ENCODE measurements at places on chromosomes 13 and 19. TPM values are rescaled to one million over a fixed set of nuclear protein-coding genes. Genes with fewer than 3 reads are reported as not detected.

ZNF728 gene
- not detected for total RNA-seq

DCT gene
- total RNA-seq = 0.74 TPM

KLHL1 gene
- total RNA-seq = not detected

GRCh38 chr13:19607523-19608078 is 25.9 kb upstream of the MPHOSPH8 start:
- DNase-seq = no peak

DNA sequence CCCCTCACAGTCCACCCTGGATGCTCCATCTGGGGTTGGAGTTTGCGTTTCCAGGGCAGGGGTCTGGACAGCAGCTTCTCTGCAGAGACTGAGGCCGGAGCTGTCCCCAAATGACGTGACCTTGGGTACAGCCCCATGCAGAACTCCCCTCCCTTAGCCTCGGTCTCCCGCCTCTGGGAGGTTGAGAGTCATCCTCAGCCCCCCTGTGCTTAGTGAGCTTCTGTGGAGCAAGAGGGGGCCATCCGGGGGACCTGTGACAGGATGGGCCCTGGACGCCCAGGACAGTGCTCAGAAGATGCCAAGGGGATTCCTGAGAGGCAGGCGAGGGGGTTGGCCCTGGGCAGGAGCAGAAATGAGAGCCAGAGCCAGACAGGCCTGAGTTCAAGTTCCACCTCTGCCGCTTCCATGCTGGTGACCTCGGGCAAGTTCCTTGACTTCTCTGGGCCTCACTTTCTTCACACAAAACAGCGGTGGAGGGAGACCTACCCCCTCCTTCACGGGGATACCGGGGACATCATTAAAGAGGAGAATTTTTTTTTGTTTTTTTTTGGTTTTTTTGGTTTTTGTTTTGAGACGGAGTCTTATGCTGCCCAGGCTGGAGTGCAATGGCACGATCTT is 20.3 kb downstream of the SMIM24 start:
- no peak for DNase-seq

DNA sequence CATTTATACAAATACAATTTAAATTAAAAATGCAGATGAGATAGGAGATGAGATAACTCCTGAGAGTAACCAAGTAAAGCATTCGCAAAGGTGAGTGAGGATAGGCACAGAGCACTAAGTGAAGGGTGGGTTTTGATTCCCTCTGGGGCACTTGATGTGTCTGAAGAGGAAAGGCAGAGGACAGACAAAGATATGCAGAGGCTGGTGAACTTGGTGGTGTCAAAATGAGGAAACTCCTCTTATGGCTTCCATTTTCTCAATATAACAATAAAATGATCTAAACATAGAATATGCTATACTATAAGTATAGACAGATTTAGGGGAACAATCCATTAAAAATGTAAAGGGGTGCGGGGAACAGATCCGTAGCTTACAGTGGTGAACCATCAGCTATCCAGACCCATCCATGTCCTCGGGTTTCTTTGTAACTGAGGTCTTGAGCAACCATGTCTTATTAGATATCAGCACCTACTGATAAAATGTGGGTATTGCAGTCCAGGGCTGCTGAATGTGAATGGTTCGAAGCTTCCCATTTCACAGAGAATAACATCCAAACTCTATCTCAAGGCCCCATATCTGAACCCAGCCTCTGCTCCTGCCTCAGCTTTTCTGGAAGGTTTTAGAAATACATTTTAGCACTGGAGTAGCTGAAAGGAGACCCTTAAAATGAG is 73.9 kb upstream of the SLC10A2 start:
- no peak for DNase-seq

DNA sequence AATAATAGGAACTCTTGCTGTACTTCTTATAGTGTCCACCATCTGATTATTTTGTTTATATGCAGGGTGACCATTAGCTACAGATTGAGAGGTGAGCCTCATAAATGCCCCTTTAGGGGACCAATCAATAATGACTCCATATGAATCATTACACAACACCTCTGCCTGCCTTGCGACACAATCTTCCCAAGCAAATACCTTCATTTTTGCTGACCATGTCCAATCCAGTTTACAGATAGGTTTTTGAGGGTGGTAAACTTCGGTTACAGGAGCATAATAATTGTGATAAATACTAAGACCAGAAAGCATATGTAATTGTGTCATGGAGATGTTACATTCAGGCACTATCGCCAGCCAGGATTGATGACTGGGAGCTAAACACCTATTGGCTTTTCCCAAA is 23.6 kb upstream of the IL17D start:
- no peak for DNase-seq

DNA sequence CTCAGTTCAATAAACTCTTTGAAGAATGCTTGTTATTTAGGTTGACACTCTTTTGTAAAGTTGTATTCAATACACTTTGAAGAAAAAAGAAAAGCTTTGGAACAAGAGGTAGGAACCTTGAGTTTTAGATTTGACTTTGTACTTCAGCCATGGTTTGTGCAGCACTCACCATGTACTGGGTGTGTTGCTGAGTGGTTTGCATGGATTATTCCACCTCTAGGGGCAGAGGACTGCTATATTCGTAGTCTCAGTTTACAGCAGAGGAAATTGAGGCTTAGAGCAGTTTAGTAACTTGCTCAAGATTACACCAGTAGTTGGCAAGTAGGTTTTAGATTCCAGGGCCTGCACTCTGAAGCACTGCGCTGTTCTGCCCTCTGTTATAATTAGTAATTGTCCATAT is 68.8 kb downstream of the DNAJC3 start:
- no peak for DNase-seq

- no peak for DNase-seq
Measured at GRCh38 chr19:4624733-4625362, 14.5 kb upstream of the TNFAIP8L1 start.

DNA sequence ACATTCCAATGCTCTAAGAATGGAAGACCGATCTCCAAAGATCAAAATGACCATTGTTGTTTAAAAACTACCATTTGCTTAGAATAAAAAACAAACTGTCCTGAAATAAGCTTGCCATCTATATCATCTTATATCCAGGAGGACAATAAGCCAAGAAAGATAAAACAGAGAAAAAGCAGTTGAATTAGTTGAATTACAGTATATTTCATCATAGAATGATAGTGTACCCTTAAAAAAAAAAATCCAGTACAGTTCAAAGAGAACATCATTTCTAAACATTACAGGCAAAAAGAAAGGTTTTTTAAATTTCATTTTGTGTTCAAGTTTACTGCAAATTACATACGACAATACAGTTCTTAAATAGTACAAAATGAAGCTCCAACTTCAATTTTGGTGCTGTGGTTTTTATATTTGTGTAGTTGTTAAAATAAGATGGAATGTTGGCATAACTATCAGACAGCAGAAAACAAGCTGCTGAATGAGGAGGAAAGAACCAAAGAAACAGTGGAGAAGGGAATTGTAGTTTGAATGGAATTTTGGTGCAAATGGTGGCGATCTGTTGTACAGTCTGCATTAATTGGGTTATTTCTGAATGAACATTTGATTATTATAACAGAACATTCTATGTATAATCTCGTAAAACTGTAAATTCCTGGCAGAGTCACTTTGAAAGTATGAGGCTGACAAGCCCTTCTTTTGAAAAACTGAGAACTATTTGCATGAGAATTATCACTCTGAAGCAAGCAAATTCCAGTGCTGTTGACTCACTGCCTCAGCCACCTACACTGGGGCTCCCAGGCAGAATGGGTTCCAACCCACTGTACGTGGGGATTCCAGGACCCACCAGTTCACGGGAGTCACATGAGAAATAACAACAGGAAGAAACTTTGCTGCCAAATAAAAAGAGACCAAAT is 37.7 kb downstream of the LHFPL6 start:
- DNase-seq = no peak

DNA sequence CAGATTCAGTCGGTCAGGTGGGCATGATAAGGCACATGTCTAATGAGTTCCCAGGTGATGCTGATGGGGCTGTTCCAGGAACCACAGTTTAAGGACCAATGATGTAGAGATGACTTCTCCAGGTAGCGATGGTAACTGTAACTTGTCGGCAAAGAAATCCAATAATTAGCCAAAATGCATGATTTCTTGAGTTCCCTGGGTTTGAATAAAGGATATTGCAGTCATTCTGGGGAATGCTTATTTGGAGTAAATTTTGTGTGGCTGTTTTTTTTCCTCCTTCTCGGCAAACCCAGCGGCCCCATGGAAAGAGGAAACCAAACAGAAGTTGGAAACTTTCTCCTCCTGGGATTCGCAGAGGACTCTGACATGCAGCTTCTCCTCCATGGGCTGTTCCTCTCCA is at the start of gene OR7C2:
OR7C2 (plus strand) TSS at position 301 of the 400 bp plus-strand sequence; CDS start at position 301, 0 bp downstream.
- DNase-seq = no peak

Data from naive thymus-derived CD4-positive, alpha-beta T cell (primary cell).